ENCODE measurements at places on chromosomes 1 and 21. TPM values are rescaled to one million over a fixed set of nuclear protein-coding genes. Genes with fewer than 3 reads are reported as not detected.

DNA sequence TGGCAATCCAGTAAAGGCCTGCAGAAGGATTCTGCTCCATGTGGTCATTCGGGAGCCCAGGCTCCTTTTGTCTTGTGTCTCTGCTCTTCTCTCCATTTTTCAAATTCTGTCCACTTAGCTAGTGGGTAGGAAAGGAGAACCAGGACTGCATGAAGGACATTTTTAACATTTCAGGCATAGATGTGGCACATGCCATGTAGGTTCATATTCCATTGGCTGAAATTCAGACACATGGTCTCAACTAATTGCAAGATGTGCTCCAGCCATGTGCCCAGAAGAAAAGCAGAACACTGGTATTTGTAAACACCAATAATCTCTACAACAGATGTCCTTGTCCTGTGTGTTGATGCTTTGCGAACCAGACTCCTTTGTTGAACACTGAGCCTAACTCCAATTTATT lies 85.2 kb upstream of the WLS start:
- no peak for DNase-seq
- H3K36me3 ChIP-seq, result no peaks in the 10 kb centered on the region
- H3K4me1 ChIP-seq, result no peaks in the 10 kb centered on the region
- no peaks in the 10 kb centered on the region for H3K27me3 ChIP-seq
- H3K4me3 ChIP-seq, result no peak overlapping the region

- no peak overlapping the region for H3K27ac ChIP-seq
- no peaks in the 10 kb centered on the region for H3K4me1 ChIP-seq
- peaks cover 2% of the 10 kb centered on the region for H3K27me3 ChIP-seq
- no peak overlapping the region for H3K4me3 ChIP-seq
Observed at GRCh38 chr1:158003406-158003800, 10.0 kb downstream of the KIRREL1 start.

DNA sequence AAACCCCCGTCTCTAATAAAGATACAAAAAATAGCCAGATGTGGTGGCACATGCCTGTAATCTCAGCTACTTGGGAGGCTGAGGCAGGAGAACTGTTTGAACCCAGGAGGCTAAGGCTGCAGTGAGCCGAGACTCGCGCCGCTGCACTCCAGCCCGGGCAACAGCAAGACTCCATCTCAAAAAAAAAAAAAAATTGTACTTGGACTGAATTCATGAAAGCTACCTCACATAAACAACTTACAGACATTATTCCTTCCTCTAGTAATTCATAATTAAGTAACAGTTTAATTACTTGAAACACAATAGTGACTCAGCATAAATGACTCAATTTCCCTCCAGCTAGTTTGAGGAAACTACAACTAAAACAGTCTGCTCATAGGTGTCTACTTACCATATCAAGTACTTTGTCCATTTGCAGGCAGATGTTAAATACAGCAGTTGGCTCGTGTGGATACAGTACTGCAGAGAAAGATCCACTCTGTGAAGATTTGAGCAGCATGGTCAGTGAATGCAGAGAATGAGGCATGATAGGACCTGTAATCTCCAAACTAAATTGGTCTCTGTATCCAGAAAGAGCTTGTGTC lies 9.4 kb downstream of the DONSON start:
- no peak overlapping the region for H3K4me3 ChIP-seq
- H3K36me3 ChIP-seq, result peaks cover 13% of the 10 kb centered on the region
- no peaks in the 10 kb centered on the region for H3K27me3 ChIP-seq
- H3K27ac ChIP-seq, result peak overlapping the region; percentile 44
- H3K4me1 ChIP-seq, result peaks cover under 1% of the 10 kb centered on the region

DNA sequence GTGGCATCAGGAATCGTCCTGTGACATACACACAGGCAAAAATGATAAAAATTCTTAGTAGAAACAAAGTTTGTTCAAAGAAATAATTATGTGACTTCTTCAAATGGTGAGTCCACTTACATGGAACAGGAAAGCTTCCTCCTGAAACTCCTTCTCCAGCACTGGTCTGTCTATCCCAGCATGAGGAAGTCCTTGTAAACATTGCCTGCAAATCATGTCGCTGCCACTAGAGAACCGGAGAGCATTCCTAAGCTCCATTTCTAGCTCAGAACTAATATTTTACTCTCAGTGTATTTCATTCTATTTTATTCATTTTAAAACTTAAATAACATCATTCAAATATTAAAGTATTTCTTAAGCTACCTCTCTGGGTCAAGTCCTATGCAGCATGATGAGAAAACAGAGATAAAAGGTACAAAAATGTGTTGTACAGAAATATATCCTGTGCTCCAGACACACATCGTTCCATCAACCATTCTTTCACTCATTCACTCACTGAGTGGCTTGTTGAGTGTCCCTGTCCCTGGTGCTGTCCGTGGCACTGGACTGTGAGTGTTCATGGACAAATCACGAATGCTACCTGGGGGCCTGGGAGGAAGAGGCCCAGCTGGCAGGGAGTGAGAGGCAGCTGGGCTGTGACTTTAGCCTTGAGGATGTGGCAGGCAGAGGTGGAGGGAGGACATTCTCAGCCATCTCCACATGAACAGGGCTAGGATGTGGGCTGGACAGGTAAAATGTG lies 10.0 kb downstream of the CYP4A22 start:
- peaks cover 13% of the 10 kb centered on the region for H3K27me3 ChIP-seq
- no peak overlapping the region for H3K27ac ChIP-seq
- H3K4me3 ChIP-seq, result no peak overlapping the region
- DNase-seq, result no peak
- H3K4me1 ChIP-seq, result no peaks in the 10 kb centered on the region
- no peaks in the 10 kb centered on the region for H3K36me3 ChIP-seq

DNA sequence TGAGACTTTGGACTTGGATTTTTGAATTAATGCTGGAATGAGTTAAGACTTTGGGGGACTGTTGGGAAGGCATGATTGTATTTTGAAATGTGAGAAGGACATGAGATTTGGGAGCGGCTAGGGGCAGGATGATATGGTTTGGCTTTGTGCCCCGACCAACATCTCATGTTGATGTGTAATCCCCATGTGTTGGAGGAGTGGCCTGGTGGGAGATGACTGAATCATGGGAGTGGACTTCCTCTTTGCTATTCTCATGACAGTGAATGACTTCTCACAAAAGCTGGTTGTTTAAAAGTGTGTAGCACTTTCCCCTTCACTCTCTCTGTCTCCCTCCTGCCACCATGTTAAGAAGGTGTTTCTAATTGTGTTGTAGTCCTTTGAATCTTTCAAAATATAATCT lies 9.3 kb upstream of the PHGDH start:
- H3K4me1 ChIP-seq, result no peaks in the 10 kb centered on the region
- H3K27ac ChIP-seq, result no peak overlapping the region
- no peak overlapping the region for H3K4me3 ChIP-seq
- DNase-seq, result no peak
- peaks cover 5% of the 10 kb centered on the region for H3K36me3 ChIP-seq
- peaks cover 20% of the 10 kb centered on the region for H3K27me3 ChIP-seq

Gene VWA5B1
- total RNA-seq, result not detected

DNA sequence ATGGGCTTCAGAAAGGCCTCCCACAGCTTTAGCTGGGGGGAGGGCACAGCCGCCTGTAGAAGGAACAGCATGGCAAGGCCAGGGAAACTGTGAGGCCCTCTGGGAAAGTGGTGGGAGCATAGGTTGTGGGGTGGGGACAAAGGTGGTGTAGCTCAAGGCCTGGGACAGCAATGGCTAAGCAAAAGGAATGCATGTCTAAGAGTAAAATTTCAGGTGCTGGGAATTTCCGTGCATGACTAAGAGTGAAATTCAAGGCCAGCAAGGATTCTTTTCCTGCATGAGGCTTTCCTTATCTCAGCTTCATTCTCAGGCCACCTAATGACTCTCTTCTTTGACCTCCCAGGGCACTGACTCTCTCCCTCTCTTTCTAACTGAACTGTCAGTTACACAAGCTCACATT lies 86.5 kb upstream of the WNT4 start:
- no peak overlapping the region for H3K27ac ChIP-seq
- no peak for DNase-seq
- no peak overlapping the region for H3K4me3 ChIP-seq
- H3K27me3 ChIP-seq, result peaks cover 7% of the 10 kb centered on the region
- peaks cover 2% of the 10 kb centered on the region for H3K4me1 ChIP-seq

DNA sequence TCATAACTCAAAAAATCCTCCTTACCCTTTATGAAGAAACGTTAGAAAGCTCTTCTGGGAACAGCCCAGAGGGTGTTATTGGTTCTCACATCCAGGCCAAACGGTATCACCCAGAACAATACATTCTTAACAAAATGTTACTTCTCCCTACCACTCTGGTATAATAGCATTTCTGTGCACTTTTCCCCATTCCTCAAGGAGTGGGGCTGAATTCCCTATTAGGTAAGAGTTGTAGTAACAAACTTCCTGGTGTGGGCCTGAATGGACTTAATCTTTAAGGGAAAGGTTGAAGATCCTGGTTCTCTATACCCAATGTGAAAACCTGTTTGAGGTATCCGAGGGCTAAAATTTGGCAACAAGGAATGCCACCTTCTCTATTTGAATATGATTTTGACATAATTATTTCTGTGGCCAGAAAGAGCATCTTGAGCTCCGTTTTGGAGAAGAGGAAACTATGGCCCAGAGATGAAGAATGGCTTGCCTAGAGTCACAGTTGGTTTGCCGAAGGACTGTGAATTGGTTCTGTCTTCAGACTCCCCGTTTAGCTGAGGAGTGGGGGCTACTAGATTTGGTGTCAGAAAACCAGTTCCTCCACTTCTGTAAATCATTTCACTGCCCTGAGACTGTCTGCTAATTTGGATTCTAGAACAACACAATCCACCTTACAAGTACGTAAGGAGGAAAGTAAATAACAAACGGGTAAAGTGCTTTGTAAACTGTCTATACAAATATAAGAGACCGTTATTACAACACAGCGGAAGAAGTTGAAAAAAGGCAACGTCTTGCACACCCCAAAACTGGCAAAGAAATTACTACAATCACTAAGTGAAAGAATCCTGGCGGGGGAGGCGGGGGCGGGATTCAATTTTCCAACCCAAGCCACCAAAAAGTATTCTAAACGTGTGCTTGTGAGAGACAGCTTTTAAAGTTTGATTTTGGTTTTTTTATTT lies 2.3 kb downstream of the ANP32E start:
- H3K27me3 ChIP-seq, result no peaks in the 10 kb centered on the region
- H3K4me1 ChIP-seq, result peaks cover 25% of the 10 kb centered on the region
- H3K4me3 ChIP-seq, result no peak overlapping the region
- DNase-seq, result no peak
